Kidney (tissue), 22 donors: ENCODE measurements at places on chromosomes 1 and 21. TPM values are rescaled to one million over a fixed set of nuclear protein-coding genes. Genes with fewer than 3 reads are reported as not detected.

The RNPC3 gene
- 40.5 TPM for total RNA-seq

The KRTAP10-7 gene
- not detected for total RNA-seq

The AJAP1 gene
- 5.5 TPM for total RNA-seq

DNA sequence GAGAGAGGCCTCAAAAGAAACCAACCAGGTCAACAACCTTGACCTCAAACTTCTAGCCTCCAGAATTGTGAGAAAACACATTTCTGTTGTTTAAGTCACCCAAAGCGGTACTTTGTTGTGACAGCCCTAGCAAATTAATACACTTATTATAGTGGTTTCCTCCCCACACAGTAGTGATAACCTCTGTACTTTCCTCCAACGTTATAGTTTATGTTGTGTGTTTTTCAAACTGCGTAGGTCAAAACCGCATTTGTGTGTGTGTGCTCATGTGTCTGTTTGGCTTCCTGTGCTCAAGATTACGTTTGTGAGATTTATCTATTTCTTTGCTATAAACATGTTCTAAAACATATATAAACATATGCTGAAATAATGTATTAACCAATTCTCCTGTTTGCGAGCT lies 667.8 kb upstream of the USP24 start:
- DNase-seq = no peak

DNA sequence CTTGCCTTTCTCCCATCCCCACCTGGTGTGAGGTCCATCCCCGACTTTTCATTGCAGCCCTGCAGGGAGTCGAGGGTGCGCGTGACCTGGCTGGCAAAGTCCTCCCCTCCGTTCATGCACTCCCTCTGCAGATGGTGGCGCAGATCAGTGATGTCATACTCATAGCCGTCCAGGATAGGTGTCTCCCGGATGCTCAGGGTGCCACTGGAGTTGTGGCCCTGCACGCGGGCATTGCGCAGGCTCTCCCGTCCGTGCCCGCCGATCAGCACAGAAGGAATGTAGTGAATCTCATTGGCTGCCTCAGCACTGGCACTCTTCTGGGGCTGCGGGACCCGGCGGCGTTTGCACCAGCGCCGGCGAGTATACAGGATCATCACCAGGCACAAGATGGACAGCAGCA lies 132.1 kb downstream of the ASTN1 start:
- DNase-seq = no peak
